Neural crest cell (in vitro differentiated cells): ENCODE measurements at places on chromosomes 11 and 22.

GRCh38 chr11:129729216-129729615 is 86.4 kb upstream of the TMEM45B start:
- DNase-seq, result no peak

- DNase-seq, result no peak
These were observed 29.4 kb upstream of the OAF start for GRCh38 chr11:120181376-120181975.

GRCh38 chr11:64477675-64478074 is 113.3 kb upstream of the SLC22A12 start:
- no peak for DNase-seq

- DNase-seq, result no peak
These were observed 13.7 kb downstream of the POU2AF3 start for GRCh38 chr11:111312076-111312475.

GRCh38 chr11:12626616-12627015 is 47.6 kb upstream of the TEAD1 start:
- DNase-seq, result no peak

DNA sequence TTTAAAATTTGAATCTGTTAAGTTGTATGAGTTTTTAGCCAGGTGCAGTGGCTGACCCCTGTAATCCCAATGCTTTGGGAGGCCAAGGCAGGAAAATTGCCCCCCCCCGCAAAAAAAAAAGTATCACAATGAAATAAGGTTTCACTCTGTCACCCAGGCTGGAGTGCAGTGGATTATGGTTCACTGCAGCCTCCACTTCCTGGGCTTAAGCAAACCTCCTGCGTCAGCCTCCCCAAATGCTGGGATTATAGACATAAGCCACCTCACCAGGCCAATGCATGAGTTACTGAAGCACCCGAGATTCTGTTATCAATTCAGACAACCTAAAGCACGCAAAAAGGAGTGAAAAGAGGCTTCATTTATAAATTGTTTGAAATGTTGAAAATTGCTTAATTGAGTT is 2.4 kb upstream of the CHID1 start:
- DNase-seq, result no peak

DNA sequence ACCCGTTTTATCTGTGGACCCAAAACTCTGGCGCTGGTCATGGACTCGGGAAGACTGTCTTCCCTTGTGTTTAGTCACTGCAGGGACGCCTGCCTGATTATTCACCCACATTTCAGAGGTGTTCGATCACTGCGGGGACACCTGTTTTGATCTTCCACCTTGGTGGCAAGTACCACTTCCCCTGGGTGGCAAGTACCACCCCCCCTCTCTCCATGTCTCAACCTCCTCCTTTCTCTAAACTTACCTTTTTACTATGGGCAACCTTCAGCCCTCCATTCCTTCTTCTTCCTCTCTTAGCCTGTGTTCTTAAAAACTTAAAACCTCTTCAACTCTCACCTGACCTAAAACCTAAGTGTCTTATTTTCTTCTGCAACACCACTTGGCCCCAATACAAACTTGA is 1.9 kb upstream of the NDUFC2 start:
- DNase-seq, result no peak

DNA sequence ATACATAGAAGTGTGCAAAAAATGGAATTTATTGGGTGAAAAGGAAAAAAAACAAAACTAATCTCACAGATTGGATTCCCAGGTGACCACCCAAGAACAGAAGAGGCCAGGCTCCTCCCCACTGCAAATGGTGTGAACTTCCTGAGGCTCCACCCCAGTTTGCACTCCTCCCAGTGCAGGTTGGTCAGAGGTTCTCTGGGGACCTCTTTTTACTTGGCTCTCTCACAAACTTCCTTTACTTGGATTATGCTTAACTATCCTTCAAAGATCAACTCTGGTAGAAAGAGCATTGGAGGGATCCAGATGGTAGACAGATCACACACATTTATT is 138.9 kb upstream of the CCDC90B start:
- no peak for DNase-seq
